Natural killer cell treated with Interleukin-12 subunit alpha and Interleukin-12 subunit beta and Interleukin-15 and Interleukin-18, amount 100 ng/mL, for 72 hours (primary cell): ENCODE measurements at places on chromosomes 7 and 10. TPM values are rescaled to one million over a fixed set of nuclear protein-coding genes. Genes with fewer than 3 reads are reported as not detected.

DNA sequence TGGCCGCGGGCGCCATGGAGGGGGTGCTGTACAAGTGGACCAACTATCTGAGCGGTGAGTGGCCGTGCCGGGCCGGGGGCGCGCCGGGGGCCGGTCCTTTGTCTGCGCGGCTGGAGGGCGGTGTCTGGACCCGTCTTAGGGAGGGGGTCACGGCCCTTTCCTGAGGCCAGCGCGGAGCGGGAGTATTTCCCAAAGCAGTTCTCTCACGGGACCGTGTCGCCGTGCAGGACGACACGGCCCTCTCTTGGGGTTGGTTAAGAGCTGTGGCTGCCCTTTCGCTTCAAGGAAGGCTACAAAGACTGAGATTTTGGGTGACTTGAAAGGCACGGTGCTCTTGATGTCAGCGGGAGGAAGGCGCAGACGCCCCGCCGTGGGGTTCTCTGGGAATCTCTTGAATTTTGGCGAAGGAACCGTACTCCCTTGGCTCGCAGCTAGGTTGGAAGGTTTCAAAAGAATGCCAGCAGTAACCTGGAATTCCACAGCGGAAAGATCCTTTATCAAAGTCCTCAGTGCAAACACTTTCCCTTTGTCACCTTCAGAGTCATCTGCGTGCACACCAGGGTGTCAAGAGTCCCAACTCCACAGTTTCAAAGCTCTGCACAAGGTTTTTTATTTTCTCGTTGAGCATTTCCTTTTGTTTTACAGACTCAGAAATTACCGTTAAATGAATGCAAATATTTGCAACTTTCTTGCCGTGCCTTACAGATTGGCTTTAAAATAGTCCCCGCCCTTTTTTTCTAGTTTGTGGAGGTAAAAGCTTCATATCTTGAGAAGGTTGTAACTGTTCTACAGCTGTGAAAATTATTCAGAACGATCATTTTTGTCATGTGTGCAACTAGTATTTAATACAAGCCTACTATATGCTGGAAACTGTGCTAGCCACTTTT is 780 bp downstream of the PLEKHA8 start:
- H3K27me3 ChIP-seq, result no peaks in the 10 kb centered on the region
- H3K4me1 ChIP-seq, result peaks cover 42% of the 10 kb centered on the region
- no peak for DNase-seq

DNA sequence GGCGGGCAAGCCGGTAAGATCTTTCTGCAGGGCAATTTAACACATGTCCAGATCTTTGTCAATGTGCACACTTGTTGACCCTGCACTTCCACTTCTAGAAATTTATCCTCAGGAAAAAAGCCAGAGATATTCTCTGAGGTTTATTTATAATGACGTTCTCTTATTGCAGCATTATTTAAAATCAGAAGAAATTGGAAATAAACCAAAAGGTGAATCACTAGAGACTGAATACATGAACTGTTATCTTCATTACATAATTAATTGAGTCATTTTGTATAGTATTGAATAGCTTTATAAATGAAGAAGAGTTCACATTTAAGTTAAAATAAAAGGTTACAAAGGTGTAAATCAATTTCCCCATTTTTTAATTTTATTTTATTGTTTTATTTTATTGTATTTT is 16.3 kb upstream of the SAR1A start:
- H3K27me3 ChIP-seq, result peaks cover 14% of the 10 kb centered on the region
- no peak overlapping the region for H3K4me3 ChIP-seq
- H3K27ac ChIP-seq, result no peak overlapping the region
- H3K36me3 ChIP-seq, result no peaks in the 10 kb centered on the region

NODAL gene
- not detected for total RNA-seq

- H3K4me1 ChIP-seq, result no peaks in the 10 kb centered on the region
- H3K27me3 ChIP-seq, result no peaks in the 10 kb centered on the region
- no peak overlapping the region for H3K4me3 ChIP-seq
- no peak overlapping the region for H3K27ac ChIP-seq
Observed at GRCh38 chr10:3141351-3142005, 31.1 kb downstream of the PITRM1 start.

- no peak for DNase-seq
- H3K36me3 ChIP-seq, result no peaks in the 10 kb centered on the region
- H3K27me3 ChIP-seq, result peaks cover 30% of the 10 kb centered on the region
- H3K4me3 ChIP-seq, result no peak overlapping the region
- no peak overlapping the region for H3K27ac ChIP-seq
- H3K4me1 ChIP-seq, result no peaks in the 10 kb centered on the region
Observed at GRCh38 chr7:131745390-131746248, 189.2 kb upstream of the PODXL start.
